K562 (cell line): ENCODE measurements at places on chromosomes 6 and 20. TPM values are rescaled to one million over a fixed set of nuclear protein-coding genes. Genes with fewer than 3 reads are reported as not detected.

- DNase-seq: peak; percentile 83
Measured at GRCh38 chr6:46848684-46849360, 55.6 kb downstream of the MEP1A start.

GRCh38 chr6:130259557-130259956 is 36.8 kb upstream of the SAMD3 start:
- no peak for DNase-seq

GRCh38 chr6:6522709-6523108 is 65.8 kb upstream of the LY86 start:
- no peak for DNase-seq

GRCh38 chr20:23408957-23409356 is 12.3 kb downstream of the NAPB start:
- no peak for DNase-seq

Gene SLC32A1
- total RNA-seq: not detected in 2 replicates

Gene MUC21
- not detected in 2 replicates for total RNA-seq

Gene NXT1
- total RNA-seq: 30.3 and 35.7 TPM in 2 replicates

Gene SIRPD
- total RNA-seq: not detected in 2 replicates

Gene FILIP1
- 0.04 and 0.09 TPM in 2 replicates for total RNA-seq

Gene ZDHHC14
- total RNA-seq: 23.1 and 24.2 TPM in 2 replicates

Gene ACOT13
- 57.9 and 58.1 TPM in 2 replicates for total RNA-seq

Gene SMPDL3A
- total RNA-seq: 0.81 and 0.91 TPM in 2 replicates

Gene COL19A1
- not detected in 2 replicates for total RNA-seq

Gene ERVFRD-1
- 0.04 and 0.09 TPM in 2 replicates for total RNA-seq
